ENCODE measurements at places on chromosomes 1 and 21.

GRCh38 chr1:205542367-205542766 lies 37.9 kb downstream of the CDK18 start:
- no peak overlapping the region for H3K27ac ChIP-seq
- no peak for DNase-seq
- peaks cover 35% of the 10 kb centered on the region for H3K27me3 ChIP-seq
- H3K36me3 ChIP-seq, result no peaks in the 10 kb centered on the region

DNA sequence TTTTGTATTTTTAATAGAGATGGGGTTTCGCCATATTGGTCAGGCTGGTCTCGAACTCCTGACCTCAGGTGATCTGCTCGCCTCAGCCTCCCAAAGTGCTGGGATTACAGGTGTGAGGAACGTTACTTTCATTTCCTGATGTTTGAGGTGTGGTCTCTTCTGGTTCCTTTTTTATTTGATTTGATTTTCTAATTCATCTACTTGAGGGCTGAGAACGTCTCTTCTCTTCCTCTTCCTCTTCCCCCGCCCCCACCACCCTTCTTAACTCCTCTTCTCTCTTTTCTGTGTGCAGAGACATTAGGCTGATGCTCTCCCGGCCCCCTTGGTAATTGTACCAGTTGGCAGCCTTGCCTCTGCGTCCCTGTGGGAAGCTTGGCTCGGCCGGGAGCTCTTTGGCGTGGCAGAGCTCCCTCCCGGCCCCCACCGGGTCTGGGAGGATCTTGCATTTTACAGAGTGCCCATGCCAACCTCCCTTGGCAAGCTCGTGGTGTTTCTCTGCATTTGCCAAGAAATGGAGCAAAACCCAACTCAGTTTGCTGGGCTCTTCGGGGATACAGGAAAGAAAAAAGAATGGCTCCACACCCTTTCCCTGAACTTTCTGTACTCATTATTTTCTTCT lies 19.9 kb downstream of the CRYAA start:
- no peak for DNase-seq
- no peaks in the 10 kb centered on the region for H3K36me3 ChIP-seq
- H3K4me1 ChIP-seq, result no peaks in the 10 kb centered on the region
- no peaks in the 10 kb centered on the region for H3K27me3 ChIP-seq

DNA sequence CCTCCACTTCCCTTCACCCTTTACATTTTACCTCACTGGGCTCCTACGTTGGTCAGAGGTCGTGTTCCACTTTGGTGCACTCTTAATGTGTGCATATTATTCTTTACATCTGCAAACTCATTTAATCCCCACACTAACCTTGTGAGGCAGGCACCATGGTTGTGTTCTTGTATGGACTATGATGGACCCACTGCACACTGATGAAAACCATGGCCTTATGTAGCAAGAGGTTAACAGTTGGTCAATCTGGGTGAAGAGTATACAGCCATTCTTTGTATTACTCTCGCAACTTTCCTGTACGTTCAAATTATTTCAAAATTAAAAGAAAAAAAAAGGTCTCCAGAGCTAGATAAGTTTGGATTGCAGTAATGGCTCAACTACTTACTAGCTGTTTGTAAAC lies 78.5 kb downstream of the RUNX1 start:
- H3K27me3 ChIP-seq, result no peaks in the 10 kb centered on the region
- no peak overlapping the region for H3K27ac ChIP-seq
- no peak overlapping the region for H3K4me3 ChIP-seq

DNA sequence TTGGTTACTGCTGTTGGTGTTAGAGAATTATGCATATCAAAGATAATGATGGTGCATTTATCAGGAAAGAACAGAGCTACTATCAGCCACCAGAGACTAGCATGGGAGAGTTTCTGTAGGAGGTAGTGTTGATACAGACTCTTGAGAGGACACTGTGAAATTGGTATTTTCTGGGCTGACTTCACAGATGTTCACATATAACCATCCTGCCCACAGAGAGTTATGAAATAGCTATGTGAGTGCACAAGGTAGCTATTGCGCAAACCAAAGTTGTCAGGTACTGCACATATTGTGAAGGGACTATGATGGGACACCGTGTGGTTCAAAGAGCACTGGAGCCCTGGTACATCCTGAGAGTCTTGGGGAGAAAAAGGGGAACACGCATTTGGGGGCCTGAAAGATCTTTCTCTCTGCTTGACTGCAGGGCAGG lies 1.4 kb upstream of the TLCD4 start:
- no peak overlapping the region for H3K4me3 ChIP-seq
- H3K36me3 ChIP-seq, result no peaks in the 10 kb centered on the region
- H3K4me1 ChIP-seq, result peaks cover 6% of the 10 kb centered on the region
- DNase-seq, result no peak
- peaks cover 16% of the 10 kb centered on the region for H3K27me3 ChIP-seq
- H3K27ac ChIP-seq, result no peak overlapping the region

DNA sequence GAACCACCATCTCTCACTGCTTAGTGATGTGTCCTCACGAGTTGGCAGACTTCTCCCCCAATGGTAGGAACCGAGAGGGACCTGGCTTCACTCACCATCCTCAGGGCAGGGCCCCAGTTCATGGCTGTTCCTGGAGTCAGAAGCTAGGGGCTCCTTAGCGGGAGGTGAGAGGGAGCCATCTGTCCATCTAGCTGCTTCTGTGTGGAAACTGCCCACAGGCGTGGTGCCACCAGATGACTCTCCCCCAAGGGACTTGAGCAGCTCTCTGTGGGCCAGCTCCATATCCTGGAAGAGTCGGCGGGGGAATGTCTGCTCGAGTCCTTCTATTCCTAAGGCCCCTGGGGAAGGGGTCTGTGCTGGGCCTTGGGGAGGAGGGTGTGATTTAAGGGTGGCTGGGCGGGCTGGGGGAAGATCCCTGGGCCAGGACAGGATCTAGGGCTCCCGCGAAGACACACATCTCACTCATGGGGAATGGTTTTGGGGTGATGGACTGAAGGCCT lies 16.3 kb downstream of the LRRC71 start:
- no peaks in the 10 kb centered on the region for H3K4me1 ChIP-seq
- no peak overlapping the region for H3K27ac ChIP-seq
- peaks cover 2% of the 10 kb centered on the region for H3K36me3 ChIP-seq
- no peak for DNase-seq

DNA sequence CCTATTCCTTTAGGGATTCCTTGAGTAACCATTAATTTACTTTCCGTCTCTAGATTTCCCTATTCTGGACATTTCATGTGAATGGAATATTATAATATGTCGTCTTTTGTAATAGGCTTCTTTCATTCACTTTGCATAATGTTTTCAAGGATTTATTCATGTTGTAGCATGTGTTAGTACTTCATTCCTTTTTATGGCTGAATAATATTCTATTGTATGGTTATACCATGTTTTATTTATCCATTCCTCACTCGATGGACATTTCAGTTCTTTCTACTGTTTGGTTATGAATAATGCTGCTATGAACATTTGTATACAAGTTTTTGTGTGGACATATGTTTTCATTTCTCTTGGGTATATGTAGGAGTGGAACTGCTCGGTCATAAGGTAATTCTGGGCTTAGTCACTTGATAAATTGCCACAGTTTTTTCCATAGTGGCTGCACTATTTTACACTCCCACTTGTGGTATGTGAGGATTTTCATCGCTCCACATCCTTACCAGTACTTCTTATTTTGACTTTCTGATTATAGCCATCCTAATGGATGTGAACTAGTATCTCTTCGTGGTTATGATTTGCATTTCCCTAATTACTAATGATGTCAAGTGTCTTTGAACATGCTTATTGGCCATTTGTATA lies 17.7 kb downstream of the PPP2R5A start:
- no peak overlapping the region for H3K27ac ChIP-seq
- no peaks in the 10 kb centered on the region for H3K27me3 ChIP-seq
- no peak for DNase-seq
- H3K36me3 ChIP-seq, result peaks cover 11% of the 10 kb centered on the region
- no peak overlapping the region for H3K4me3 ChIP-seq
